Bone marrow (tissue), 2 donors: ENCODE measurements at places on chromosomes 3 and 15.

- DNase-seq = no peak
These were observed 99.3 kb upstream of the TNFAIP8L3 start for GRCh38 chr15:51193979-51194378.

GRCh38 chr3:185789891-185790830, 34.7 kb downstream of the IGF2BP2 start:
- no peak for DNase-seq

DNA sequence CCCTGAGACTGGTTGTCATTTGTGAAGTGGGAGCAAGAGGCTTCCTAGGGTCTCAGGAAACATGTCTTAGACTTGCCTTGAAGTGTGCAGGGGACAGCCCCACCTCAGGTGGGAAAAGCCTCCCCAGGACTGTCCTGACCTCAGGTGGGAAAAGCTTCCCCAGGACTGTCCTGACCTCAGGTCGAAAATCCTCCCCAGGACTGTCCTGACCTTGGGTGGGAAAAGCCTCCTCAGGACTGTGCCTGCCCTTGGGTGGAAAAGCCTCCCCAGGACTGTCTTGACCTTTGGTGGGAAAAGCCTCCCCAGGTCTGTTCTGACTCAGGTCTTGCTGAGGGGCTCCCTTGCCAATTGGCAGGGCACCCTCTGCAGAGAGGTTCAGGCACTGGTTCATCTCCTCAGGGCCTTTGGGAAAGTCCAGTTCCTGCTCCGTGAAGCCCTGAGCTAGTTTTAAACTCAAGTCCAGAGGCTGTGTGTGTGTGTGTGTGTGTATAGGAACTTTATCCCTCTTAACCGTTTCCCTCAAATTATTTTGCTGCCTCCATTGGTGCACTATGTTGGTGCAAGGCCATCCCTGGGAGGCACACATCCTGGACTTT, 64.7 kb downstream of the WNT7A start:
- DNase-seq = no peak

- no peak for DNase-seq
These were observed 1530.3 kb downstream of the SI start for GRCh38 chr3:163548015-163548414.

DNA sequence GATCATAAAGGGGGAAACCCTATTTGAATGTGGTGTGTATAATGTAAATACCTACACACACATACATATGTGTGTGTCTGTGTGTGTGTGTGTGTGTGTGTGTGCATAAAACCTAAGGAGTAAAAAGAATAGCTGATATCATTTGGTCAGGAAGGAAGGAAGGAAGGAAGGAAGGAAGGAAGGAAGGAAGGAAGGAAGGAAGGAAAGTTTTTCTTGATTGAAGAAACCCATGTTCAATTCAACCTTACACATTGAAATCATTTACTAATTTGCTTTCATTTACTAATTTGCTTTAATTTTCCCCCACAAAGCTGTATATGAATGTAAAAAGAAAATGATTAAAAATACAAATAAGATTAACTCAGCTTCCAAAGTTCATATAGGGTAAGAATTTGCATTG, 386.6 kb downstream of the ROBO2 start:
- no peak for DNase-seq

GRCh38 chr15:77907824-77908751, 169.4 kb downstream of the TBC1D2B start:
- DNase-seq = no peak
